ENCODE measurements at places on chromosomes 4 and X.

DNA sequence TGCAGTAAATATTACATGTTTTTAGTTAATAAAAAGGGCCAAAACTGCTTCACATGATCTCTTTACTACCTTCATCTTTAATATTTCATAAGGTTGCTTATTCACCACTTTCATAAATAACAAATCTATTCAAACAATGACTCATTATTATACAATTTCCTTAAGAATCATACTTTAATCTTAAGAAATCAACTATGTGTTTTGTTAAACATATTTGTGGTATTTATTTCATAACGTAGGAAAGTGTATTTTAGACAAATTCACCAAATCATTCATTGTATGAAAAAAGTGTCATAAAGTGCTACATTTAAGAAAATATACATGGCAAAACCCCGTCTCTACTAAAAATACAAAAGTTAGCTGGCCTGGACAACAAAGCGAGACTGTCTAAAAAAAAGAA is 150.5 kb upstream of the RXFP1 start:
- DNase-seq = no peak

GRCh38 chrX:119406776-119407175 is 7.6 kb downstream of the SLC25A43 start:
- peak; percentile 54 for DNase-seq

GRCh38 chr4:110628663-110629213 is 5.9 kb upstream of the PITX2 start:
- DNase-seq = no peak

- no peak for DNase-seq
Observed at GRCh38 chr4:185033950-185034349, 15.7 kb downstream of the HELT start.

DNA sequence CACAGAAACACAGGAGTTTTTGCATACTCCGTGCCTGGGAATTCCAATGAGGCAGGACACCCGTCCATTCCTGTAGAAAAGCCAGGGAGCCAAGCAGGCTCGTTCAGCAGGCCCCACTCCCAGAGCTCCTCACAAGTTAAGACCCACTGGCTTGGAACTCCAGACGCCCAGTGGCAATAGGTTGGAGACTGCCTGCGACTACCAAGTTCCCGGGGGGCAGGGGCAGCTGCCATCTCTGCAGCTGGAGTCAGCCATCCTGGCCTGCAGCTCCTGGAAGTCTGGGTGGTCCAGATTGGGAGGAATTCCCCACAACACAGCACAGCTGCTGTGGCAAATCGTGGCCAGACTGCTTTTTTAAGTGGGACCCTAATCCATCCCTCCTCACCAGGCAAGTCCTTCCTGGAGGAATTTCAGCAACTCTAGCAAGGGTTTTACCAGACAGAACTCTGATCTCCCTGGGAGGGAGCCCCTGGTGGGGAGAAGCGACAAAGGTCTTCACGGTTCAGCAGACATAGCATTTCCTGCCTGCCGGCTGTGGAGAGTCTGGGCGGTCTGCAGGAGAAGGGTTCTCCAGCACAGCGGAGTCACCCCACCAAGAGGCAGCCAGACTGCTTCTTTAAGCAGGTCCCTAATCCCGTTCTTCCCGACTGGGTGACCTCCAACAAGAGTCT is 231.9 kb downstream of the STPG2 start:
- DNase-seq = no peak

DNA sequence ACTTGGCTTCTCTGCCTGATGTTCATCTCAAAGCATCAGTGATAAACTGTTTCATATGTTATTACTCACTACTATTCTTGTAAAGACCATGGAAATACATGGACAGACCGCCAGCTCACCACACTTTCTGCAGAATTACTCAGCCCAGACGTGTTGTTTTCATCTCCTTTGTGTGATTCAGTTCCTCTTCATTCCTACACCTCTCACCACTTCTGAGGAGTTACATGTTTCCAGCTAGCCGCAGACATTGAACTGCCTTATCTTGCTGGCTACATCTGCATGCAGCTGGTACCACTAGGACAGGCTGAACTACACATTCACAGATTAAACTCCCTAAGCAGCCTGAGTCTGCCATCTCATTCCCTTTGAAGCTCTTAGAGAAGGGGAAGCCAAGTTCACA is 443.2 kb upstream of the FGF16 start:
- peak; percentile 55 for DNase-seq

- no peak for DNase-seq
Observed at GRCh38 chr4:187962926-187963325, 32.6 kb upstream of the ZFP42 start.

GRCh38 chr4:1096841-1097240 is 16.5 kb downstream of the RNF212 start:
- DNase-seq = no peak

DNA sequence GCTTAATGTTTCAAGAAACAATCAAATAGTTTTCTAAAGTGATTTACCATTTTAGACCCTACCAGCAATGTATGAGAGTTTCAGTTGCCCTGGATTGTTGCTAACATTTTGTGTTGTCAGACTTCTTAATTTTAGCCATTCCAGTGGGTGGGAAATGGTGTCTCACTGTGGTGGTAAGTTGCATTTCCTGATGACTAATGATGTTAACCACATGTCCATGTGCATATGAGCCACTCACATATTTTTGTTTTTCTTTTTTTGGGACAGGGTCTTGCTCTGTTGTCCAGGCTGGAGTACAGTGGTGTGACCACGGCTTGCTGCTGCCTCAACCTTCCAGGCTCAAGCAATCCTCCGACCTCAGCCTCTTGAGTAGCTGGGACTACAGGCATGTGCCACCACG is 48.3 kb downstream of the MED28 start:
- DNase-seq = no peak

DNA sequence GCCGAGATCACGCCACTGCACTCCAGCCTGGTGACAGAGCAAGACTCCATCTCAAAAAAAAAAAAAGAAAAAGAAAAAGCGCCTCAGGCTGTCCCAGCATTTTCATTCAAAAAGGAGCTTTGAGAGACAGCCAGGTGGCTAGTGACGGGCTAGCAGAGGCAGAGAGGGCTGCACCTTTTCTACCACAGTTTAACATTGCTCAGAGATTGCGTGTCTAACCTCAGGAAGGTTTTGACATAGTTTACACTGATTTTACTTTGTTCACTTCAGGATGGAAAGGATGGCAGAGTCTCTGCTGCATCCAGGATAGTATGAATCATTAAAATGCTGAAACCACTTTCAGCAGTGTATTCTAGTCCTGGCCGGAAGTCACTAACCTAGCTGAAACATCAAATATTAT is 28.1 kb downstream of the ZFP42 start:
- no peak for DNase-seq

- no peak for DNase-seq
Observed at GRCh38 chrX:7028246-7028645, 119.3 kb upstream of the STS start.

- no peak for DNase-seq
Observed at GRCh38 chr4:40524366-40525041, 105.2 kb downstream of the RBM47 start.

DNA sequence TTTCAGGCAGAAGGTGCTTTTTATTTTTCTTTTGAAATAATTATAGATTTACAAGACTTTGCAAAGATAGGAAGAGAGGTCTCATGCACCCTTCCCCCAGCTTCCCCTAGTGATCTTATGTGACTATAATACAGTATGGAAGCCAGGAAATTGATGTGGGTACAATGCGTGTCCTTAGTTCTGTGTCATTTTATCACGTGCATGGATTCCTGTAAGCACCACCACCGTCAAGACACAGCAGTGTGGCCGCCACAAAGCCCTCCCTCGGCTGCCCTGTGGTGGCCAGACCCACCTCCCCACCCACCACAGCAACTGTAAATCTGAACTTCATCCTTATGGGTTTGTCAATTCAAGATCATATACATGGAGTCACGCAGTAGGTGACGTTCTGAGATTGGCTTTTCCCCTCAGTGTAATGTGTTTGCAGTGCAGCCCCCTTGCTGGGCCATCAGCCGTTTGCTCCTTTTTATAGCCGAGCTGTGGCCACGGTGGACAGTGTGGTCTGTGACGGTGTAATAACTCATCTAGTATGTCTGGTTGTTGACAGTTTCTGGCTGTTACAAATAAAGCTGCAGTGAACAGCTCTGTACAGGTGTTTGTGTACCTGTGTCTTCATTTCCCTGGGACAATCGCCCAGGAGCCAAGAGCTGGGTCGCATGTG is 10.9 kb upstream of the HTRA3 start:
- no peak for DNase-seq

DNA sequence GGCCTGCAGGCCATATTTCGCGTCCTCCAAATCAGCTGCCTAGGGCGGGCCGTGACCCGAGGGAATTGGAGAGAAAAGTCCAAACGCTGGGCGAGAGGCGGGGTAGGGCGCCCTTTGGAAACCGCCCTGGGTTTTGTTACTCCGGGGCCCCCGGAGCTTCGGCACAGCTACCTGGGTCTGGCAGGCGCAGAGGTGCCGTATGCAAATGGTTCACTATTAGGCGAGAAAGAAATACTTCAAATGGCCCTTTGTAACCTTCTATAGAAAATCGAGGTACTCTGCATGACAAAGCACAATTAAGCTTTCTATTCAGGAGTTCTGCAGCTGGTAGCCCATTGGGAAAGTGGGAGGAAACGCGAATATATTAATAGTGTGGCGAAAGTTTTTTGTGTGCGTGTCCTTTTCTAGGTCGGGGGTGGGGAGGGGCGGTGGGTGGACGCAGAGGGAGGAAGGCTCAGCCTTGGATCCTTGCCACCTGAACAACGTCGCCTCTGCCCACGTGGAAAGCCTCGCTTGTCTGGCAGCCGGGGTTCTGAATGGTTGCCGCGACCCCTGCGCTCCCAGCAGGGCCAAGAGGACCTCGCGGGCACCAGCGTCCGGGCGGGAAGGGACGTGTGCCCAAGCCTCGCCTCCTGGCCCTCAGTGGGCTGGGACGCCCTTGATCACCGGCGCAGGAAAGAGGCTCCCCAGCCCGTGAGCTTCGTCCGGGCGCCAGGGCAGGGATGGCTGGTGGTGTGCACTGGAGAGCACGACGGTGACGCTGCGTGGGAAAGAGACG is 9.5 kb downstream of the GSX2 start:
- DNase-seq = no peak

DNA sequence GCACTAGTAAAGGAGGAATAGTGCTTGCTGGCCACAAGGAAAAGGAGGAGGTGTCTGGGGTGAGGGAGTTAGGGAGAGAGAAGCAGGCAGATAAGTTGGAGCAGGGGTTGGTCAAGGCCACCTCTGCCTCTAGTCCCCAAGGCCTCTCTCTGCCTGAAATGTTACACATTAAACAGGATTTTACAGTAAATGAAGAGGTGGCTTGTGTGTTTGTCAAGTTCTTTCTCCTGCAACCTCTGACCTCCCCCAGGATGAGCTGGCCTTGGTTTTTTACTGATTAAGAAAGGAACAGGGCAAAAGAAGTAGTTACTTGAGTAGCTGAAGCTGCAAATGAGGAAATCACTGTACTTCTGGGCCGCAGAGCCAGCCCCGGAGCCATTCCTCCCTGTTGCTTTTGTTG is 2.0 kb downstream of the GJB1 start:
- DNase-seq = no peak

DNA sequence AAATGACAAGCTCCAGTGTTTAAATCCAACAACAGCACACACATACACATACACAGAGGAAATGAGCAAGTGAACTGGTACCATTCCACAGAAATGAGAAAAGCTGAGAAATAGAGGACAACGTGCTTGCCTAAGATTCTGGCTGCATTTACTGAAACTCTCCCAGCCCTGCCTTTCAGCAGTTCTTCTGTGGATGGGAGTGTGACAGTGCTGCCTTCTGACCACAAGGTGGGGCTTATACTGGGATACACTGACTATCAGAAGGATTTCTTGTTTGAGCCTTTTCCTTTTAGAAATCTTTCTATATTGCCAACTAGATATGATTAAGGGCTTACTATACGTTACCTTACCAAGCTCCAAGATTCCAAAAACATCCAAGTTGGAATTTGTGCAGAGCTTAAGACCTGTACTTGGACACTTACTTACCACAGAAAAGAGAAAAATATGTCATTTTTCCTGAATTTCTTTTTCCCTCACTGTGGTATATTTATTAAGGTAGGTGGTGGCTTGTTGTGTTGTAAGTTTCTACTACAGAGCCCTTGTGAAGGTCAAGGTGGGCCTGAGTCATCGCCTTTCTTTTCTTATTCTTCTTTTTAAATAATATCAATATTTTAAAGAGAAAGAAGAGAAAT is 10.7 kb upstream of the CXCL8 start:
- DNase-seq = peak; percentile 82

- no peak for DNase-seq
Observed at GRCh38 chrX:78513971-78514738, 145.0 kb downstream of the RTL3 start.

- no peak for DNase-seq
Observed at GRCh38 chr4:38682336-38682735, 18.3 kb downstream of the KLF3 start.

DNA sequence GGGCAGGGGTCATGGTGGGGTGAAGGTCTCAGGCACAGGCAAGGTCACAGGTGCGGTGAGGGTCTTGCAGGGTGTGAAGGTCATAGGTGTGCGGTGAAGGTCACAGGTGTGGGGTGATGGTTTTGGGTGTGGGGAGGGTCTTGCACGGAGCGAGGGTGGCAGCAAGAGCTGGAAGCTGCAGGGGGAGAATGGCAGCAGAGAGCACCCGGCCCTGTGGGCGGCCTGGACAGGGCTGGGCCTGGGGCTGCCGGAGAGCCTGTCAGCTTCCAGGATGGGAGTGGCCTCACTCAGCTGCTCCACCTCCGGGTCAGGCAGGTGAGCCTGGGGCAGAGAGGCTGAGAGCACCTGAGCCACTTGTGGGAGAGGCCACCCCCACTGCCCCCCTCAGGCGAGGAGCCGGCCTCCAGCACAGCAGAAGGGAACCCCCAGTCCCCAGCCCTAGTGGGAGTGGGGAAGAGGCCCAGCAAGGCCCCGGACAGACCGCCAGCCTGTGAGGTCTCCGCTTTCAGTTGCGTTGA is 1.5 kb downstream of the MSANTD1 start:
- DNase-seq = no peak

DNA sequence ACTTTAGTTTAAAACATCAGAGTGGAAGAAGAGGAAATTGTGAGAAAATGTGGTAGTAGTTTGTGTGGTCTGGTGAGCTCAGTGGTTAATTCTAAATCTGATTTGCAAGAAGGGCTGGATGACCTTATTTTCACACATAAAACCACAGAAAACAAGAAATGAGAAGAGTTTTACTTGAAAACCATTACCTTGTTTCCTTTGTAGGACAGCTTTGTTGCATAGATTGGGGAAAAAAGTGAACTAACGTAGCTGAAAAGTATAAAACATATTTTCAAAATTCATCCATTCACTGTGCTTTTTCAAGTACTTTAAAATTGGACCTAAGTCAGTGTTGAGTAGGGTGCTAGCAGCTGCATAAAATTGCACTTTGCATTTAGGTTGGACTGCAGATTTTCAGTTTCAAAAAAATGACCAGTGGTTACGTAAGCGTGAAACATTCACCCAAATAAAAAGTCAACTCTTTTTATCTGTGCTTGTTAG is 211.3 kb downstream of the ARHGAP10 start:
- DNase-seq = peak; percentile 18
